Stromal cell of bone marrow (primary cell): ENCODE measurements at places on chromosomes 1 and 21.

DNA sequence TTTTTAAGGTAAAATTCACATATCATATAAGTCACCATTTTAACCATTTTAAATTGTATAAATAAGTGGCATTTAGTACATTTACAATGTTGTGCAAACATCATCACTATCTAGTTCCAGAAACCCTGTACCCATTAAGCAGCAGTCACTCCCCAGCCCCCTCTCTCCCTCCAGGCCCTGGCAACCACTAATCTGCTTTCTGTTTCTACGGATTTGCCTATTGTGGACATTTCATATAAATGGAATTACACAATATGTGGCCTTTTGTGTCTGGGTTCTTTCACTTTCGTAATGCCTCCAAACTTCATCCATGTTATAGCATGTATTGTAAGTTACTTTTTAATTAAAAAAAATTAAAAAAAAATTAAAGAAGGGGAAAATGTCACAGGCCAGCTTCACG is 58.0 kb upstream of the RAB3GAP2 start:
- no peak for DNase-seq

DNA sequence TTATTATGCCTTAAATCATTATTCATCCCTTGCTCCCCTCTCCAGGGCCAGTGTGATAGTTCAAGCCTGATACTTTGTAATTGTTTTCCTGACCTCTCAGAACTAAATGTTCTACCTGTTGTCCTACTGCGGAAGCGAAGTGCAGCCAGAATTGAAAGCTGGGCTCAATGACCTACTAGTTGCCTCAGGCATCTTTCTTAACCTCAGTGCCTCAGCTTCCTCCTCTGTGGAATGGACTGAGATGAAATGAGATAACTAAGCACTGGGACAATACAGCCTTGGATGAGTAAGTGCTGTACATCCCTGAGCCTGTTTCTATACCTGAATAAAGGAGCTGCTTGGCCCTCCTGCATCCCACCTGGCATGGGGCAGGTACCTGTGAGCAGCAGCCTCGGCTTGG is 26.4 kb downstream of the COL16A1 start:
- no peak for DNase-seq

DNA sequence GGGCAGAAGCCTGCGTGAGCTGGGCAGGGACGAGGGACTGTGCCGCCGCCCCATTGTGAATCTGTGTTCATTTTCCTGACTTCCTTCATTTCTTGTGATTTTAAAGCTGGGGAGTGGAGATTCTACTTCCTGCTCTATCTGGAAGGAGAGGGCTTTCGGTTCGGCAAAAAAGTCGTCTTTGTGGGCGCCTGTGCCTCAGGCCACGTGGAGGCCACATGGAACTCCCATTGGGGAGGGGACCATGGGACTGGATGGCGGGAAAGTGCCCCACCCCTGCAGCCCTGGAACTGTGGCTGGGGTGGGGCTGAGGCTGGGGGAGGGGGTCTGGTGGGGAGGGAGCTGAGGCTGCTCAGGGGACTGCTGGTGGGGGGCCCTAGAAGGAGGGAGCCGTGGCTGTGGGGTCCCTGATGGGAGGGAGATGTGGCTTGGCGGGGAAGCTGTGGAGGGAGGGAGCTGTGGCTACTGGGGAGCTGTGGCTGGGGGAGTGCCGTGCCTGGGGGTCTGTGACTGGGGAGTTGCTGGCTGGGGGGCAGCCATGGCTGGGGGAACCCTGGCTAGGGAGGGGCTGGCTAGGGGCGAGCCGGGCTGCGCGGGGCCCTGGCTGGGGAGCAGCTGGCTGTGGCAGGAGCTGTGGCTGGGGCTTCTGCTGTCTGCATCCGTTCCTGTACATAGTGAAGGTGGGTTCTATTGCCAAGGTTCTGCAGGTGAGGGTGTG is 31.5 kb downstream of the COL18A1 start:
- DNase-seq = no peak

DNA sequence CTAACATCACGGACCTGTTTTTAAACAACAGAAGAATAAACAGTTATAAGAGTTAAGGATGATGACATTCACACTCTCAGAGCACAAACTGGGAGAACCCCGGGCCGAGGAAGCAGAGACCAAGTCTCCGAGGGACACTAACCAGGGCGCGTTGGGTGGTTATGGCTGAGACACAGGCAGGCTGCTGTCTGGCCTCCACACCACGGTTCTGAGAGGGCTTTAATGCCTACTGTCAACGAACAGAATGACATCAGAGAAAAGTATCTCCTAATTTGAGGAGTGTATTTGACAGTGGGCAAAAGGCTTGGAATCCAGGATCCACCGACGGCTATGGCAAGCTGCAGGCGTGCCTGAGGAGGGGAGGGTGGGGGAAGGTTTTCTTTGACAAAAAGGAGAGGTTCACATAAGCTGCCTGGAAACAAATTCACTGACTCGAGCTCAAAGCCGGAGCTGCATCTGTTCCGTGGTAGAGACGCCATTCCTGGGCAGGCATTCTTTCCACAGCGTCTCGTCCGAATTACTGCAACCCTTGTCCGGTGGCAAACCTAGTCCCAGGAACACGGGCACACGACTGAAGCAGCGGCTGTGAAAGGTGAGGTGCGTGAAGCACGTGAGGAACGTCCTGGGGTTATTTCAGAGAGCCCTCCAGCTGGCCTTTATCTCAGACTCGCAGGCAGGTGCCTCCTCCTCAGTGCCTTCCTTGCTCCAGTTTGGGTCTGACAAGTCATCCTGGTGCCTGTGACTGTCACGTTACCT is 9.4 kb downstream of the POFUT2 start:
- DNase-seq = no peak

GRCh38 chr1:91553177-91553591 is 52.5 kb downstream of the CDC7 start:
- DNase-seq = peak; percentile 90

DNA sequence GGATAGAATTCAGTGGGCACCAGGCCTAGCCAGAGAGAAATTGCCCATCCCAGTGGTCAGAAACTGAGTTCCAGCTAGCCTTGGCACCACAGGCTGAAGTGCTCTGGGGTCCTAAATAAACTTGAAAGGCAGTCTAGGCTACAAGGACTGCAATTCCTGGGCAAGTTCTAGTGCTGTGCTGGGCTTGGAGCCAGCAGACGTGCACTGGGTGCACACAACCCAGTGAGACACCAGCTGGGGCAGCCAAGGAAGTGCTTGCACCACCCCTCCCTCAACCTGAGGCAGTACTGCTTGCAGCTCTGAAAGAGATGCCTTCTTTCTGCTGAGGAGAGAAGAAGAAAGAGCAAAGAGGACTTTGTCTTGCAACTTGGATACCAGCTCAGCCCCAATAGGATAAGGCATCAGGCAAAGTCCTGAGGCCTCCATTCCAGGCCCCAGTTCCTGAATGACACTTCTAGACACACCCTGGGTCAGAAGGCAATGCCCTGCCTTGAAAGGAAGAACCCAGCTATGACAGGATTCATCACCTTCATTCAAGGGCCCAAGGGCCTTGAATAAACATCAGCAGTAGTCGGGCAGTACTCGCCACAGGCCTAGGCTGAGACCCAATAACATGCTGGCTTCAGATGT is 55.1 kb downstream of the OVGP1 start:
- no peak for DNase-seq

- no peak for DNase-seq
Observed at GRCh38 chr1:153587314-153587713, 21.7 kb upstream of the S100A2 start.
